ENCODE measurements at places on chromosomes 1 and 21.

DNA sequence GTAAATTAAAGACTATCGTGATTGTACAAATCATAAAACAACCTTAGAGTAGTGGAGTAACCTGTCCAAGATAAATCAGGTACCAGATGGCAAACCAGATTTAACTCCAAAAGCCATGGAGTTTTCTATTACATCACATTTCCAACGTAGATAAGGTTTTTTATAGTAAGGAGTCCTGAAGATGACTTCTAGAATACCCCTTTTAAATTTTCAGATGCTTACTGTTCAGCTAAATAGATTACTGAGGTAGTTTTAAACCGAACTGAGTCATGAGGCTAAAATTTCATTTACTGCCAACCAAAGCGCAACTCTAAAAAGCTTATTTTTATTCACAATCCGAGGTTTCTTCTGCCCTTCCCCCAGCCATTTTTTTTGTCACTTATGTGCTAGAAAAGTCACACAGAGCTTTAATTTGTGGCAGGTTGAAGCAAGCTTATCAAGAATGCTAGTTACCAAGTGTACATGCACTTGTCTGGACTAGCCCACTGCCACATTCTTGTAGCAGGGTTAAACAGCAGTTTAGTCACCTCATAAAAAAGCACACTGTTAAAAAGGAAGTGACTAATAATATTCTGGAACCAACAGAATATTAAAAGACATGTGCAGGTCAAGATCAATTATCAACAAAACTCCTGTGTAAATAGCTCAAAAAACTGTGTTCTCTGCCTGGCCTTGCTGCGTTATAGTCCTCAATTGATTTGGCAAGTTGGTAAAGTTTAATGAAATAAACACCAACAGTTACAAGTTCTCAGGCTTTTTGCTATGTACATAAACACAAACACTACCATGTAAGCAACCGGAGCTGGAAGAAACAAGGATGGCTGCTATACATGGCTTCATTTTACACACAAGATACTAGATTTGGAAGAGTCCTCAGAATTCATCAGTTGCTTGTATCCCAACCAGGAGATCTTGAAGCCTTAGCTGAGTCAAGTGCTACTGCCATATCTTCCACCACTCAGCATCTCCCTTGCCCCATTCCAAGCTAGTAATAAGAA, 180.3 kb upstream of the DMRTA2 start:
- no peak for DNase-seq

DNA sequence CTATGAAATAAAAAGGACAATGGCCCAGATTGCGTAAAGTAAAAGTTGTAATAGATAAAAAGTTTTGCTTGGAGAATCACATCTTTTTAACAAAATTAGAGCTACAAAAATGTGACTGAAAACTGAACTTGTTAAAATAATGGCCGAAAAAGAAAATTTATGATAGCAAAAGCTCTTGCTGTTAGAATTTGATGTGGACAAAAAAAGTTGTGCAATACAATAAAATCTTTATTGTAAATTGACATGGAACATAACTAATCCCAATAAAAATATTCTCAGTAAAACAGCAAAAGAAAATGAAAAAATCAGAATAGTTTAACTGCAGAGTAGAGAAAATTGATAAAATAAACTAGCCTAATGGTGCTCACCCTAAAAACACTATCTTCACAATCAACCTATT, 11.4 kb upstream of the CAMSAP2 start:
- DNase-seq = no peak

DNA sequence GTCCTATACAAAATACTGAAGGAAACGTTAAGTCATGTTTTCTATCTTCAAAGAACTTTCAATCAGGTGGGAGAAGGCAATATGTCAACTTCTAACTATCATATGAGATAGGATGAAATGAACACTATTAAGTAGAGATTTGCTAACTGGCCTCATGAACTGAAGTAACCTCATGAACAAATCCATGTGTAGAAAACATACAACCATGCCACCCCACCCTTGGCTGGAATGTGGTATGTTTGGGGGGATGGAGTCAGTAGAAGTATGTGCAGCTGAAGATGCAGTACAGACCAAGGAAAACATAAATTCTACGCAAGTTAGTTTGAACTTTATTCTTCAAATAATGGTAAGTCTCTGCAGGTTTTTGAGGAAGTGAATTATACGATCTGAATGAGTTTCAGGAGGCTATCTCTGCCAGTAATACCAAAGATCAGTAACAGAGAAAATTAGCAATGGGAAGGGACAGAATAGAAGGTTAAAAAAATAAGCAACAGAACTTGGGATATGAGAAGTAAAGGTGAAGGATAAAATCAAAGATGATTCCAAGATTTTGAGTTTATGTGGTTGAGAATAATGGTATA, 4.5 kb downstream of the TRMT1L start:
- no peak for DNase-seq

DNA sequence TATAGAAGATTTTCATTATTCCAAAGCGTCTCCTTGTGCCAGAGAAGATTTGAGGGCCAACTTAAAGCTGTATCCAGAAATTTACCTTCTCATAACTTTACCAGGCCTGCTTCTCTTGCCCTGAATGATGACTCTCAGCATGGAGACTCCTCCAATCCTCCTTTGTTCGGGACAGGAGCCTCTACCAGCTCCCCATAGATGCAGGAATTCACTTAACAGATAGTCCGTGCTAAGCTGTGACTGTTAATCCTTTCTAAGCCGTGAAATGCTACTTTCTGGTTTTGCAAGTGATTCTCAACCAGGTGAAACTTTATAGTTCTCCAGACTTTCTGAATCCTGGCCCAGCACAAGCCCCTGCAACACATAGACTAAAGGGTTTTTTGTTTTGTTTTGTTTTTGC, 31.8 kb upstream of the KCND3 start:
- no peak for DNase-seq

All from T follicular helper cell (primary cell).